Activated T-cell treated with anti-CD3 and anti-CD28 coated beads, Interleukin-2, amount 50 U/mL, for 72 hours (primary cell): ENCODE measurements at places on chromosomes 5 and 9. TPM values are rescaled to one million over a fixed set of nuclear protein-coding genes. Genes with fewer than 3 reads are reported as not detected.

Gene ACOT12
- not detected for total RNA-seq

Gene GABRB2
- total RNA-seq, result not detected

Gene FOXD4
- 0.38 TPM for total RNA-seq

- no peak for DNase-seq
These were observed 19.1 kb downstream of the GALNT10 start for GRCh38 chr5:154209591-154210081.

GRCh38 chr9:134127065-134127580 lies 8.8 kb upstream of the WDR5 start:
- DNase-seq, result no peak

GRCh38 chr5:100609594-100609993 lies 74.4 kb downstream of the FAM174A start:
- no peak for DNase-seq

DNA sequence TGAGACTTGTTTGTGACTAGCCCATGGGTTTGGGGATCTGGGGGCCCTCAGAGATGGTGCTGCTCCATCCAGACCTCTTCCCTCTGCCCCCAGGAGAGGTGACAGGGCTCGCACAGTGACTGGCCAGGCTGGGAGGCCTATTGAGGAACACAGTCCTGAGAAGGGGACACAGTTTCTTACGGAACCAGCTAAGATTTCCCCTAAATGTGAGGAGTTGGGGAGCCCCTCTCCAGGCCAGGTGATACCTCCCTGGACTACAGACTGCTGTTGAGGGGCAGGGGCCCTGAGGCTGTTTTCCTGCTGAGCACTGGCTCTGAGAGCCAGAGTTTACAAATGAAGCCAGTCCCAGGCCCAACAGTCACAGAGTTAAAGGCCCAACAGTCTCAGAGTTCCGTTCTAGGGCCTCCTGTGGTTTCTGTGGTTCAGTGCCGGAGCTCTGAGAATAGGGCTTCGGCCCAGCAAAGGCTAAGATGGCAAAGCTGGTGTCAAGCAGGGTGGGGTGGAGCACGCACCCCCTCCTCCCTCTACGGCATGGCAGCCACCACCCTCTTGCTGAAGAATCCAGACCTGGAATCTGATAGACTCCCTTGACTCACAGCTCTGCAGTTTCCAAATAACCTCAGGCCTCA lies 1.1 kb upstream of the SEMA4D start:
- DNase-seq, result peak; percentile 55

DNA sequence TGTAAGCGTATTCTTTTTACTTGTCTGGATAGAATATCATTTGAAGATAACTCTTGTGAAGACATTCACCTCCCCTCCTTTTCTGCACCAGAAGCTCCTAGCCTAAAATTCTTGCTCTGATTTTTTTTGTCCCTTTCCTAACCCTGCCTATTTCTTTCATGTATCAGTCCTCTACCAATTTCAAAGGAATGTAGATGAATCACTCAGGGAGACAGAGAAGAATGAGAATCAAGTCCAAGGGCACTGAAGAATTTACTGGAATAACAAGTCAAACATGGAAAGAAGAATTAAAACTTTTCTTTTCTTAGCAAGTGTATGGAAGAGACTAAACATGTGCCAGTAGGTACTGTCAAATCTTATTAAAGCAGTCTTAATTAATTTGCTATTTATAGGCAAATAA lies 618.7 kb downstream of the DNAH5 start:
- no peak for DNase-seq

- DNase-seq, result no peak
These were observed 11.7 kb downstream of the MED7 start for GRCh38 chr5:157130925-157131324.

DNA sequence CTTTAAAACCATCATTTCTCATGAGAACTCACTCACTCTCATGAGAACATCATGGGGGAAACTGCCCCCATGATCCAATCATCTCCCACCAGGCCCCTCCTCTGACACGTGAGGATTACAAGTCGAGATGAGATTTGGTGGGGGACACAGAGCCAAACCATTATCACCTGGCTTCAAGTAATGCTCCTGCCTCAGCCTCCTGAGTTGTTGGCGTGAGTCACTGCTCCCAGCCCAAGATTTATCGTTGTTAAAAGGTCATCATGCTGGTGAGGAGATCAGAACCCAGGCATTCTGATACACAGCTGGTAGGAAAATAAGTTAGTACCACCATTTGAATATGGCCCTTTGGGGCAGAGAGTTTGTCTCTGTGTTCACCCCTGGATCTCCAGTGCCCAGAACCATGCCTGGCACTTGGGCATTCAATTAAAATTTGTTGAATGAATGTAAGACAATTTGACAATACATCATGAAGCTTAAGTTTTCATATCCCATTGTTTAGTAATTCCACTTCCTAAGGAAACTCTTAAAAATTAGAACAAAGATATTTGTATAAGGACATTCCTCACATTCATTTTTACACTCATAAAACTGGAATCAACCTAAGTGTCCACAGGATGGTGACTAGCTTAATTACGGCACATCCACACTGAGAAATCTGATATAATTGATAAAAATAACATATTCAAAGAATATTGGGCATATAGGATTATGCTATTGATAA lies 58.0 kb upstream of the COL15A1 start:
- DNase-seq, result no peak

GRCh38 chr5:34627794-34628193 lies 28.3 kb upstream of the RAI14 start:
- DNase-seq, result no peak
